ENCODE measurements at places on chromosomes 1 and 21. TPM values are rescaled to one million over a fixed set of nuclear protein-coding genes. Genes with fewer than 3 reads are reported as not detected.

DNA sequence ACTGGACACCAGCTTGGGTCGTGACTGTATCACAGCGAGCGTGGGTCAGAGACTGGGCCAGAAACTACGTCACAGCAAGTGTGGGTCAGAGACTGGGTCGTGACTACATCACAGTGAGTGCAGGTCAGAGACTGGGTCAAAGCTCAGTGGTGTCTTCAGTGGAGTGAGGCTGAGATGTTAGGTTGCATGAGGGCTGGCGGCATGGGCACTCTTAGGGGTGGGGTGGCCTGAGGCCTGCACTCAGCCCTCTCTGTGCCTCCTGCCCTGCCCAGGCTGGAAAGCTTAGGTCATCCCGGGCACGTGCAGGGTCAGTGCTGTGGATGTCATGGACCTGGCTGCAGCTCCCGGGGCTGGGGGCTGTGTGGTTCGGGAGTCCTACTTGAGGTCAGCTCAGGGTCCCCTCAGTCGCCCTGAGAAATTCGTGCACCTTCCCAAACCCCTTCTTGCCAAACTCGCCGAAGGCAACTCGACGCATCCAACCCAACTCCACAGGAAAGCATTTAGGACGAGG lies 19.0 kb downstream of the CFAP74 start:
- no peak overlapping the region for H3K4me3 ChIP-seq
- H3K27me3 ChIP-seq = peaks cover 10% of the 10 kb centered on the region
- no peaks in the 10 kb centered on the region for H3K4me1 ChIP-seq
- H3K27ac ChIP-seq = no peak overlapping the region
- no peak for DNase-seq

DNA sequence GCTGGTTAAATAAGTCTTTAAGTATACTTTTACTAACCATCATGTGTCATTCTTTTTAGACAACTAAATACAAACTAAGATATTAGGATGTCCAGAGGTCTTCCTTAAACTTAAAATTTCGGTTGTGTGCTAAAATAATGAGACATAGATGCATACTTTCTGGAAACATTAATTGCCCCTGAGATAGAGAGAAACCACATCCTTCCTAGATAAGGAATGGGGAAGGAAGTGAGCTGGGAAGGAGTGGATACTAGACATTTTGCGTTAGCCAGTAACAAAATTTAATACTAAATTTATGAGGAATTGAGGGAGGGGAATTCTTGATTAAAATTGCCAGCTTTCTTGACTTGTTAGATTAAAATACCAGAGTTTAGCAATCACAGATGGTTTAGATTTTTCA lies 37.1 kb upstream of the PTGS2 start:
- no peaks in the 10 kb centered on the region for H3K4me1 ChIP-seq
- no peak overlapping the region for H3K27ac ChIP-seq
- DNase-seq = no peak
- H3K4me3 ChIP-seq = no peak overlapping the region
- no peaks in the 10 kb centered on the region for H3K27me3 ChIP-seq
- no peaks in the 10 kb centered on the region for H3K36me3 ChIP-seq

- H3K27me3 ChIP-seq = no peaks in the 10 kb centered on the region
- no peak for DNase-seq
- H3K4me3 ChIP-seq = peak overlapping the region; percentile 76
- peak overlapping the region; percentile 86 for H3K27ac ChIP-seq
- peaks cover 12% of the 10 kb centered on the region for H3K36me3 ChIP-seq
Measured at GRCh38 chr21:17610911-17611310, 1.8 kb downstream of the BTG3 start.

GRCh38 chr1:208737922-208738321 lies 493.7 kb upstream of the PLXNA2 start:
- no peaks in the 10 kb centered on the region for H3K27me3 ChIP-seq
- H3K27ac ChIP-seq = no peak overlapping the region
- H3K4me3 ChIP-seq = no peak overlapping the region
- no peaks in the 10 kb centered on the region for H3K4me1 ChIP-seq
- no peak for DNase-seq

- H3K4me1 ChIP-seq = no peaks in the 10 kb centered on the region
- no peaks in the 10 kb centered on the region for H3K27me3 ChIP-seq
- H3K36me3 ChIP-seq = no peaks in the 10 kb centered on the region
- no peak overlapping the region for H3K4me3 ChIP-seq
Measured at GRCh38 chr1:117802531-117803257, 126.7 kb downstream of the GDAP2 start.

The CCSAP gene
- total RNA-seq = 18.7 TPM

The A3GALT2 gene
- total RNA-seq = not detected

- H3K27ac ChIP-seq = no peak overlapping the region
- no peaks in the 10 kb centered on the region for H3K27me3 ChIP-seq
- peaks cover 14% of the 10 kb centered on the region for H3K36me3 ChIP-seq
Measured at GRCh38 chr21:45822429-45823099, 159.0 kb upstream of the COL6A1 start.

GRCh38 chr1:24413350-24414163 lies at the start of gene STPG1:
Gene STPG1, minus strand, starts transcription at chr1:24413782. Its CDS starts 12,394 bp downstream, at chr1:24401388.
- H3K4me3 ChIP-seq = peak within 1 kb of the TSS; percentile 71
- H3K36me3 ChIP-seq = peaks cover 2% of the 10 kb centered on the region
- H3K27me3 ChIP-seq = no peaks in the 10 kb centered on the region
